ENCODE measurements at places on chromosomes 7 and 10.

- no peak for DNase-seq
Observed at GRCh38 chr7:46058086-46058823, 137.2 kb upstream of the IGFBP3 start.

DNA sequence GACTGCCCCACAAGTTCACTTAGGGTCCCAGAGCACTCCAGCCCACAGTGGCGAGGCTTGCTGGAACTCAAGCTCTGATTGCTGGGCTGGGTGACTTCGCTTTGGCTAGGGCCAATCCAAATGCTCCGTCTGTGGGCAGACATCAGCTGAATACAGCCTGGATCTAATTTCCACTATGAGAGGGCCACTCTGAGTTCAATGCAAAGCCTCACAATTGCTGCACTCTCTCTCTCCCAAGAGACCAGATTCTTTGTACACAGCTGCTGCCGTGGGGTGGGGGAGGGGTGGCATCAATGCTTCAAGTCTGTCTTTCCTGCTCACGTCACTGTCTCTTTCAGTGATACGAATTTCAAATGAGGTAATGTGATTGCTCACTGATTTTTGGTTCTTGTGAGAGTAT is 47.3 kb upstream of the BPGM start:
- DNase-seq = no peak

- no peak for DNase-seq
Observed at GRCh38 chr7:55512635-55513191, 59.6 kb downstream of the VOPP1 start.

DNA sequence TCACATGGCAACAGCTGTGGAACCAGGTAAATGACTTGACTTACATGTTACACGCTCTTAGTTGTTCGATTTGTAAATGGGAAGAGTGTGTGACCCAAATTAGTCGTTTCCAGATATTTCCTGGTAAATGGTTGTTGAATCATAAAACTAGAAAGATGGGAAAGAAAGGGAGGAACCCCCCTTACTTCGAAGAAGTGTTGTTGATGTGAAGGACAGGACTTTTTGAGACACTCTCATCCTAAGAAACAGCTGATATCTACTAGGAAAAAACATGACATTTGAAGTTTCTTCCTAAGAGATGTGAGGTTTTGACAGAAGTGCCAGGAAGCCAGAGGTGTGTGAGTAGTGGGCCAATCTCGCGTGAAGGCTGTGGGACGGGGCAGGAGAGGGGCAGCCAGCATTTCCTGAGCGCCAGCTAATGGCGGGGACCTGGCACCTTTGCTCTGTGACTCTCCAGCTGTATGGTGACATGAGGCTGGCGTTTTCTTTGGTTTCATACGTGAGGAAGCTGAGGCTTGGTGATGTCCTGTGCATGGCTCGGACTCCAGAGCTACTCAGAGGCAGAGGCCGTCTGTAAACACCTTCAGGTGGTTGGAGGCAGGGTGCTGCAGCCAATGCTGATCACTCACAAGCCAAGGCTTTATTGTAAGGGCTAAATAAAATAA is 53.7 kb downstream of the IKZF1 start:
- DNase-seq = no peak

- DNase-seq = no peak
Observed at GRCh38 chr10:123327450-123327849, 173.2 kb downstream of the BUB3 start.

- no peak for DNase-seq
Observed at GRCh38 chr10:53675177-53675576, 902.6 kb upstream of the MBL2 start.

- DNase-seq = peak; percentile 73
Observed at GRCh38 chr10:59847326-59847725, 59.0 kb downstream of the CCDC6 start.

GRCh38 chr10:5078547-5079180 is 15.6 kb upstream of the AKR1C3 start:
- DNase-seq = no peak

DNA sequence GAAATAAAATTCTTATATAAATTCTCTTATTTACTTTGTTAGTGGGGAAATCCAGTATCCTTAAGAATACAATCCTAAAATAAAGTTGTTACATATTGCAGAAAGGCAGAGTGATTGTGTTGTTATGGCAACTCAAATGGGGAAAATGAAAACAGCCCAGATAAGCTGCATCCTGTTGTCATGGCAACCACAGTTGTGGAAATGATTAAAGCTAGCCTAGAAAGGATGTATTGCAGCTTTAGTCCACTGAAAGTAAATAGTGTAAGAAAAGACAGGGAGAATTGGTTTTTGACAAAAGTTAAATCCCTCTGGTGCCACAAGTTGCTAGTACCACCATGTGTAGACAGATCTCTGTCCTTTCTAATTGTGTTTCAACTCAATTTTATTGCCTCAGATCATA is 43.2 kb downstream of the BTRC start:
- no peak for DNase-seq

- DNase-seq = no peak
Observed at GRCh38 chr7:95318501-95319100, 5.7 kb downstream of the PON1 start.

GRCh38 chr10:123808906-123809305 is 82.7 kb downstream of the CPXM2 start:
- no peak for DNase-seq

GRCh38 chr10:26479766-26480492 is 41.8 kb downstream of the APBB1IP start:
- no peak for DNase-seq

- no peak for DNase-seq
Observed at GRCh38 chr7:82655965-82656364, 212.4 kb upstream of the CACNA2D1 start.

DNA sequence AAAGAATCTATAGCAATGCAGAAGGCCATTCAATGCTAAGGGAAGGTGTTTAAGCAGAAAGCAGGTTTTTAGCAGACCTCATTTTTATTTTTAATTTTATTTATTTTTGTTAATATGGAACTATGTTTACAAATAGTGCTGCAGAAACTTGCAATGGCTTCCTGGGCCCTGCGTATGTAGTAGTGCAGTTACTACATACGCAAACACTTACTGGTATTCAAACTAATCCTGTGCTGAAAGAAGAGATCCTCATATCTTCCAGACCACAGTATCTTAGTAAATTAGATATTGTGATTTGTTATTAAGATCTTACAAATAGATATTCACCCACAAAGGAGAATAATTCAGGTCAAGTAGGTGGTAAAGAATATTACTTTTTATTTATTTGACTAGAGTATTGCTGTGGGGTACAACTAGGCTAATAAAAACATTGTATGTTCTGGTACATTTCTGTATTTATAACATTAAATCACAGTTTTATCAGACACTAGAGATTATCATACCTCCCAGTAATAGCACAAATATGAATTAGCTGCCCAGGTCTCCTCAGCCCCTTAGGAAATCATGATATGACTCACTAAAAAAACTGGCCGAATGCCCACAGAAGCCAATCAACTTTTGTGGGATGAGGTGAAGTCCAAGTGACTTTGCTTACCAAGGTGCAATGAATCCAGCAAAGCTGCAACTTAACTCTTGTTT is 57.6 kb downstream of the RNLS start:
- DNase-seq = no peak

GRCh38 chr7:20932785-20933527 is 146.3 kb upstream of the SP8 start:
- no peak for DNase-seq

DNA sequence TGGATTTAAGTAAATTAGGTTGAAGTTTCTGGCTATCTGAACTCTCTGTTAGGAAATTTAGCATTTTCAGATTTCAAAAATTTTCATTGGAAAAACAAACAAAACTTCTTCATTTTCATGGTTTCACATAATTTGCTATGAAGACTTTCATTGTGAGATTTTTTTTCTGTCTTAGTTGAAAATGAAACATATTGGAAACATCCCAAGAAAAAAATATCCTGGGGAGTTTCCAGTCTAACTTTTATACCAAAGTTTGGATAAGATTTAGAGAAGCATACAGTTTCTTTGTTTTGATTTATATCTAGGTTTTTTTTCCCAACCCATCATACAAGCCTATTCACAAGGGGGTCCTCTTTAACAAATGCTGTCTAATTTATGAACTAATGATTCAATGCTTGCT is 300.5 kb upstream of the SEMA3A start:
- no peak for DNase-seq

GRCh38 chr10:74047871-74048270 is 50.0 kb downstream of the VCL start:
- no peak for DNase-seq

DNA sequence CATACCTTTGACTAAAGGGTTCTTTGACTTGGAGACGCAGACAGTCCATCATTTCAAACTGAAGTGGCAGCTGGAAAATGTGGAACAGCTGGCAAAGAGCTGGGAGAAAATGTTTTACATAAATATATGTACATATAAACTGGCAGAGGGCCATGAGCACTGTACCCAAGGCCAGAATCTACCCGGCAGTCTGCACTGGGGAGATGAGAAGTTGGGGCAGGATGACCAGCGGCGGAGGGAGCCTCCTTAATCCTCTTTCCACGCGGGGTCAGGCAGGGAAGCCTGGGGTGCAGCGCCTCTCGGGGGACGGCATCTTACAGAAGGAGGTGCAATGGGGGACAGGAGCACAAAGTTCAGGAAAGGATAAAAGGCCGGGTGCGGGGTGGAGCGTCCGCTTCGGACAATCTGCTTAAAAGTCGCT is 1.3 kb downstream of the GLI3 start:
- no peak for DNase-seq

GRCh38 chr7:115971506-115971905 is 59.1 kb downstream of the TFEC start:
- no peak for DNase-seq

DNA sequence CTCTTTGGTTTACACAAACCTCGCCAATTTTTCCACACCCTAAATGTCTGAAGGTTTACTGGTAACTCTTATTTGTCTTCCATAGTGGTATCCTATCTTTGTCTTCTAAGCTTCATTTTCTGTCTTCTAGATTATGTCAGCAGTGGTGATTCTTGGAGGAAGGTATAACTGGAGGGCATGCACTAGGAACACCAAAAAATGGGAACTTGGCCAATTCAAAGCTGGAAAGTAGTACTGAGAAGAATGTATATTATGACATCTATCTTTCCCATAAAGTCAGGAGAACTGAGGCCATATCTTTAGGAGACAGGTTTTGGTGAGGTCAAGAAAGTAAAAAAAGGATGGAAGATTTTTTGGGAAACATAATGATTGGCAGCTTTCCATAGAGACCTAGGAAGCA is 113.3 kb downstream of the CPEB3 start:
- DNase-seq = no peak

DNA sequence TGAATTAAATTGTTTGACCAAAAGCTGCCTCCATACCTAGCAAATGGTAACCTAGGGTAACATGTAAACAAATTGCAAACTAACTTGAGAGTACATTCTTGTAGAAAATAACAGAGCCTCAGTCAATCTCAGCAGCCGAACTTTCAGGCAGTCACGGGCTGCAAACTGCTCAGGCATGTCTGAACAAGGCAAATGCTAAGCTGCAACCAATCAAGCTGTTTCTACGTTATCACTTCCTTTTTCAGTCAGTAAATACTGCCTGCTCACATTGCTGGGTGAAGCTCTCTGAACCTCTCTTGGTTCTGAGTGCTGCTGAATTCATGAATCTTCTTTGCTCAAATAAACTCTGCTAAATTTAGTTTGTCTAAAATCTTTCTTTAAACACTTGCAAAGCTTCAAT is 1212.4 kb downstream of the SORCS1 start:
- DNase-seq = peak; percentile 22

GRCh38 chr7:28813243-28813962 is 144.7 kb downstream of the TRIL start:
- no peak for DNase-seq

All from WTC11 (cell line).